T-cell (primary cell): ENCODE measurements at places on chromosomes 3 and 15.

GRCh38 chr15:29434280-29434679 is 164.7 kb upstream of the NSMCE3 start:
- peaks cover 16% of the 10 kb centered on the region for H3K27me3 ChIP-seq
- no peaks in the 10 kb centered on the region for H3K4me1 ChIP-seq
- no peak overlapping the region for H3K4me3 ChIP-seq
- no peak for DNase-seq
- no peak overlapping the region for H3K27ac ChIP-seq
- H3K36me3 ChIP-seq, result no peaks in the 10 kb centered on the region

DNA sequence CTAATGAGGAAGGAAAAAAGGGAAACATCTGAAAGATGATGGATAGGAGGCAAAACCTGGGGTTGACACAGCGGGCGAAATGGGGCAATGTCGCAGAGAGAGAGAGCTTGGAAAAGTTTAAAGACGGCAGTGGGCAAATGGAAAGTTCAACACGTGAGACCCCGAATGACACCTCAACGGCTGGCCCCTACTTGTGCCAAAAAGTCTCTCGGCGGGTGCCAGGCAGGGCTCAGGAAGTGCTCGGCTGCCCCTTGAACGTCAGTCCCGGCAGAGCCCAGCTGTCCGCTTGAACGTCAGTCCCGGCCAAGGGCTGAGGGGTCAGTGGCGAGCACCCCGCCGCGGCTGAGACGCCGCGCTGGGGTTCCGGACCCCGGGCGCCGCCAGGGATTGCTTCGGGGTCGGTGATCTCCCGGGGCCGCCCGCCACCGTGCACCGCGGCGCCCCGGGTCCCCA is 658 bp downstream of the EOGT start:
- H3K4me1 ChIP-seq, result peaks cover 3% of the 10 kb centered on the region
- no peaks in the 10 kb centered on the region for H3K27me3 ChIP-seq
- H3K4me3 ChIP-seq, result peak overlapping the region; percentile 44
- H3K36me3 ChIP-seq, result no peaks in the 10 kb centered on the region

GRCh38 chr3:157166561-157166960 is 6.6 kb upstream of the CCNL1 start:
- no peaks in the 10 kb centered on the region for H3K4me1 ChIP-seq
- H3K36me3 ChIP-seq, result no peaks in the 10 kb centered on the region
- no peak for DNase-seq
- H3K27me3 ChIP-seq, result no peaks in the 10 kb centered on the region
- no peak overlapping the region for H3K4me3 ChIP-seq

DNA sequence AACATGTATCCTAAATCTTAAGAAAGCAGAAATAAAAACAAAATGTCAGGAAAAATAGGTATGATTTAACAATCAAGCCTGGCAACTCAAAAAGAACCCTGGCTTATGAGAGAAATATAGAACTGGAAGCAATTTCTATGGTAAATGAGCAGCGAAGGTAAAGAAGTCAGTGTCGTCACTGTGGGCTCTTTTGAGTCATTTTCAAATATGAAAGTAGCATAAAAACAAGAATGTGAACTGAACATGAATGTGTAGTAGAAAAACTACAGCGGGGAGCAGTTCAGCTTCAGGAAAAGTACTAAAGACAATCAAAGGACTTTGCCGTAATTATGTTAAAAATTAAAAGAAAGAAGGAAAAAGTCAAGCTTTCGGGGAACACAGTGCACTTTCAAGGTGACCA is 17.5 kb downstream of the LSG1 start:
- H3K4me1 ChIP-seq, result no peaks in the 10 kb centered on the region
- H3K27ac ChIP-seq, result no peak overlapping the region
- no peaks in the 10 kb centered on the region for H3K27me3 ChIP-seq
- H3K36me3 ChIP-seq, result peaks cover 5% of the 10 kb centered on the region
- no peak overlapping the region for H3K4me3 ChIP-seq

- H3K27me3 ChIP-seq, result no peaks in the 10 kb centered on the region
- no peaks in the 10 kb centered on the region for H3K36me3 ChIP-seq
- H3K4me1 ChIP-seq, result no peaks in the 10 kb centered on the region
- no peak overlapping the region for H3K4me3 ChIP-seq
- no peak for DNase-seq
Measured at GRCh38 chr3:37635251-37635650, 226.4 kb upstream of the CTDSPL start.
